ENCODE measurements at places on chromosomes 2 and 18.

- DNase-seq, result no peak
Measured at GRCh38 chr2:73269686-73270465, 14.4 kb downstream of the FBXO41 start.

GRCh38 chr18:66523219-66523991 is 80.5 kb downstream of the CDH19 start:
- DNase-seq, result no peak

DNA sequence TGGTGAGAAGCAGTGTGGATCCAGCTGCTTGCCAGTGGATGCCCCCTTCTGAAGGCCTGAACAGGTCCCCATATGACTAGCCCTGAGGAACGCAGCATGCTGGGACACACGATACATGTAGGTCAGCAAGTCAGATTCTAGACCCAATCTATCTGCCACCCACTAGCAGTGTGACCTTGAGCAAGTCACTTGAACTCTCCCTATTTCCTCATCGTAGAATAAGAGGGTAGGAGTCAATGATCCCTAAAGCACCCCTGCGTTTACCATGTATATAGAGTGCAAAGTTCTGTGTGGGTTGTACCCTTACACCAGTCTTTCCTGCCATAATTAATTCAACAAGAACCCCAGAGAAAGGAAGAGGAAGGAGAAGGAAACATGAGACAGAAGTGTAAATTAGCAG is 123.7 kb downstream of the GALNT14 start:
- no peak for DNase-seq

DNA sequence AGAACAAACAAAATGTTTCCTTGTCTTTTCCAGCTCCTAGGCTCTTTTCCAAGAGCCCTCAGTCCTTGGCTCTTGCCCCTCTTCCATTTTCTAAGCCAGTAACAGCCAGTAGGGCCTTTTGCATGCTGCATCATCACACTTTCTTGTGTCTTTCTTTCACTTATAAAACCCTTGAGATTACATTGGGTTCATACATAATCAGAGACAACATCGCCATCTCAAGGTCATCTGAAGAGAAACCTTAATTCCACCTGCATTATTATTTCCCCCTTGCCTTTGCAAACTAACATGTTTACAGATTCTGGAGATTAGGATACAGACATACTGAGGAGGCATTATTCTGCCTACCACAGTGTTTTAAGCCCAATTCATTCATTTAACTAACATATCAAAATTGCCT is 697.3 kb downstream of the TRIB2 start:
- no peak for DNase-seq

- DNase-seq, result no peak
Measured at GRCh38 chr2:37912056-37912455, 13.0 kb upstream of the RMDN2 start.

GRCh38 chr2:237405006-237405559 is 8.9 kb downstream of the COL6A3 start:
- DNase-seq, result no peak

DNA sequence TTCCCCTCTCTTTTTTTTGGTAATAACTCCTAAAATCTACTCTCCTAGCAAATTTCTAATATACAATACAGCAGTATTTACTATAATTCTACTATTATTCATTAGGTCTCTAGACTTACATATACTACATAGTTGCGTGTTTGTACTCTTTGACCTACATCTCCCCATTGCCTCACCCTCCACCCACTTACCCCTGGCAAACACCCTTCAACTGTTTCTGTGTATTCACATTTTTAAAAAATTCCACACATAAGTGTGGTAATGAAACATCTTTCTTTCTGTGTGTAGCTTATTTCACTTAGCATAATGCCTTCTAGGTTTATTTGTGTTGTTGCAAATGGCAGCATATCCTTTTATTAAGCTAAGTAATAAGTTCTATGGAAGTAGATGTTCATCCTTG is 336.0 kb downstream of the CCDC85A start:
- no peak for DNase-seq

GRCh38 chr2:86370579-86370978 is 33.2 kb upstream of the REEP1 start:
- no peak for DNase-seq

GRCh38 chr2:48713647-48714046 is 41.9 kb downstream of the LHCGR start:
- no peak for DNase-seq

DNA sequence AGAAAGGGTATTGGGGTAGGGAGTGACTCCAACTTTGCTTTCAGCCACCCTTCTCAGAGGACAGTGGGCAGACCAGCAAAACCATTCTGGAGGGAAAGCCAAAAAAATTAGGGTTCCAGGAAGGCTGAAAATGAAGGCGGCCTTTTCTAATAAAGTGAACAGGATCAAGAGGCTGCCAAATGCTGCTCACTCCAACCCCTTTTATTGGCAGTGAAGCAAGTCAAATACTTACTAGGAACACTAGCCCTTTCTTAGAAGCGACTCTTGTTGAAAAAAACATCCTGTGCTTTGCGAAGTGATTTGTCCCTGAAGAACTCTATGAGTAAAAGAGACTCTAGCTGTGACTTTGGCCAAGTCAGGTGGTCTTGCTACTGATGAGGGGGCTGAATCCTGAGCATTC is 83.6 kb upstream of the CYP1B1 start:
- DNase-seq, result no peak

- no peak for DNase-seq
Measured at GRCh38 chr2:30351949-30352348, 95.1 kb upstream of the LCLAT1 start.

- DNase-seq, result no peak
Measured at GRCh38 chr2:214542866-214543265, 132.0 kb downstream of the VWC2L start.

GRCh38 chr2:134790487-134790886 is 47.9 kb upstream of the ACMSD start:
- DNase-seq, result no peak

DNA sequence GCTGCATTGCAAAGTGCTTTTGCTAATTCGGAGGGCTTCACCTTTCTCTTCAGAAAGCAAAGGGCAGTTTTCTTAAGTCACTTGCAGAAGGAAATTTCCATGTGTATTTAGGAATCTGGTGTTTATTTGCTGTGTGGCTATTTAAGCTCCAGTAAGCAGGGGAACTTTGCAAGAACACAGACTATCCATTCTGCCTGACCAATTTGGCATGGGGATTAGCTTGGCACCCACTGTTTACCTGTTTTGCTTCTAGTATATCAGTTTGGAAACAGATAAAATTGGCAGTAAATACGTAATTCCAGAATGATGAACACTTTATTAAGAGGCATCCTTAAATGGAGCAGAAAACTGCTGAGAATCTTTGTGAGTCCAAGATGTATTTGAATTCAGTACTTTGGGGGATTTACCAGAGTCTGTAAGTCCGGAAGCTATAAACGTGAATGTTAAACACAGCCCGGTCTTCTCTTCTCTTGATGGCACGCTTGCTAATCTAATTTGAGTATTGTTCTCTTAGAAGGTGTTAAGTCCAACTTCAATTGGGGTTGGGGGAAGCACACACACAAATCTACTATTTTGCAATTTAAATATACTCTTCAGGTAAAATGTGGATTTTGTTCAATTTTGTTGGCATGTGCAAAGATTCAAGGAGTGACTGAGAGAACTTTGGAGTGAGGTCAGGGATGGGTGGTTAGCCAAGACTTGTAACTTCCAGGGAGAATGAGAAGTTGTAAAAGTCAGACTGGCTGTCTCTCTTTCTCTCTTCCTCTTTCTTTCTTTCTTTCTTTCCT is 650 bp downstream of the ACKR3 start:
- no peak for DNase-seq

DNA sequence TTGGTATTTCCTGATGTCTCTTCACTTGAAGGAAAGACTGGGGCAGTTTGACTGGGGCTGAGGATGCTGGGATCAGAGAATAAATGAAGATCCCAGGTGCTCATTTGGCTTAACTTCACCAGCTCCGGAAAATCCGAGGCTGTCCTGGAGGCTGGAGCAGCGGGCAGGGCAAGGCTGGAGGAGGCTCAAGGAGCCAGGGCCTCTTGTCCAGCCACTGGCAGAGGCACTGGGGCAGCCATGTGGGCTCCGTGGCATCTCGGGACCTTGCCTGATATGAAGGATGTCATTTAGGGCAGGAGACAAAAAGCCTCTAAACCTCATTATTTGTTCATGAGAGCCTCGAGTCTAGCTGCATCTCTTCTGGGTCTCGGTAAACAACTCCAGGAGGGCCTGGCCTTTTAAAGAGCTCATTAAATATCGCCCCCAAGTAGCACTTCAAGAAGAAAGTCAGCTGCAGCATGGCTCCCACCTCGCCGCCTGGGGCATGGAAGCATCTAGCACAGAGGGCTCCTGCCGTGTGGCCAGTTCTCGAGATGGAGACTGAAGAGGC is 13.5 kb upstream of the GPR55 start:
- DNase-seq, result no peak

DNA sequence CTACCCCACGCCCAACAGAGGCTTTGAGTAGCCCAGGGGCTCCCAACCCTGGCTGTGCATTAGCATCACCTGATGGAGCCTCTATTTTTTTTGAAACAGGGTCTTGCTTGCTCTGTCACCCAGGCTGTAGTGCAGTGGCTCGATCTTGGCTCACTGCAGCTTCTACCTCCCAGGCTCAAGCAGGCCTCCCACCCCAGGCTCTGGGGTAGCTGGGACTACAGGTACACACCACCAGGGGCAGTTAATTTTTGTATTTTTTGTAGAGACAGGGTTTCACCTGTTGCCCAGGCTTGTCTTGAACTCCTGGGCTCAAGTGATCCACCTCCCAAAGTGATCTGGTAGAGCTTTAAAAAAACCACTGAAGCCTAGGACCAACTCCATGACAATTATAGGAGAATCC is 394.8 kb upstream of the ATP5MC3 start:
- DNase-seq, result no peak

GRCh38 chr2:204687776-204688175 is 142.5 kb downstream of the PARD3B start:
- DNase-seq, result no peak

DNA sequence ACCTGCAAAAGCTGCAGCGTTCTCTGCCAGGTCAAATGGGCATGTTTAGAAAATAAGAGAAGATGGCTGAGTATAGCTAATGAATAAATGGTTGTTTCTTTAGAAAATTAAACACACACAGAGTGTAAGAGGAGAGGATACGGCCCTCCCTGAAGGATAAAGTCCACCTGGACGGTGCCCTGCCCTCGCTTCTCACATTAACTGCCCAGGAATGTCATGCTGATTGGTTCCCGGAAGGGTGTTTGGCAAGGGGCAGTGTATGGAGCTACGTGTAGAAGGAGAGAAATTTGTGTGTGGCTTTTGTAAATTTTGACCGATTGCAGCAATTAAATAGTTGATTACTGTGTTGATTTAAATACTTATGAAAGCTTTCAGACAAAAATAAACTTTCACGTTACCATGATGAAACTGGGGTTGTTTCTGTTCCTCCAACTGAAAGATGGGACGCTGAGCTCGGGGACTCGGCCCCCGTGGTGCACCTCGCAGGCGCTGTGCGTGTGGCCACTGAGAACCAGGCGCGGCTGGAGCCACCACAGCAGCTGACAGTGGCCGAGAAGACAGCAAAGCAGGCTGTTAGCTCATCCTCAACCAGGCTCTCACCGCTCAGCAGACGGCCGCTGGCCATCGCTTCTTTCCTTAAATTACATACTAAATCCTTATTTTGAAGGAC is 22.7 kb downstream of the MPPE1 start:
- peak; percentile 13 for DNase-seq

DNA sequence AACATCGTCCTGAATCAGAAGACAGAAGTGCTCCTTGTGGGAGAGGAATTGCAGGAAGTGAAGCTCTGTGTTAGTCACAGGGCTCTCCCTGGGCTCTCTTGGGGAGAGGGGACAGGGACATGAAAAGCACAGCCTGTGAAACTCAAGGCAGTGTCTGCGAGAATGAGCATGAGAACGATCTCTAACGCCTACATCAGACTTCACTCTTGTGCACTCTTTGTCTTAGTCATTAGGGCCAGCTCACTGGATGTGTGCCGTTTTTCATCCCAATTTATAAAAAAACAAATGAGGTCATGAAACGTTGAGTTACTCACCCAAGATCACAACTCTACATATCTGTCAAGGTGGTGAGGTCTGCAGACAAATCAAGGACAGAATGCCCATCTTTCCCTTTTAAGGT is 27.0 kb upstream of the TWIST2 start:
- DNase-seq, result no peak

DNA sequence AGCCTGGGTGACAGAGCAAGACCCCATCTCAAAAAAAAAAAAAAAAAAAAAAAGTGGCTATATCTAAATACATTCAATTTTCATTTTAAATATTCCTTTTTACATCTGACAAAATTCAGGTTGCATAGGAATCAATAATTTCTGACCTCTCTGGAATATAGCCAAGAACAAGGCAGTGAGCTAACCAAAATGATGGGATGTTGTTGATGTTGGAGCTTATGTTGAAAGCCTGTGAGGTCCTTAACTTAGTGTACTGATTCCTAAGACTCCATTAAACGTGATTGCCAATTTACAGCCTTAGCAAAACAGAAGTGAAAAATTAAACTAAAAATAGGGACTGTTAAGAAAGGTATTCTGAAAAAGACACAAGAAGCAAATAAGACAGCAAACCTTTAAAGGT is 109.6 kb downstream of the MEP1B start:
- no peak for DNase-seq

DNA sequence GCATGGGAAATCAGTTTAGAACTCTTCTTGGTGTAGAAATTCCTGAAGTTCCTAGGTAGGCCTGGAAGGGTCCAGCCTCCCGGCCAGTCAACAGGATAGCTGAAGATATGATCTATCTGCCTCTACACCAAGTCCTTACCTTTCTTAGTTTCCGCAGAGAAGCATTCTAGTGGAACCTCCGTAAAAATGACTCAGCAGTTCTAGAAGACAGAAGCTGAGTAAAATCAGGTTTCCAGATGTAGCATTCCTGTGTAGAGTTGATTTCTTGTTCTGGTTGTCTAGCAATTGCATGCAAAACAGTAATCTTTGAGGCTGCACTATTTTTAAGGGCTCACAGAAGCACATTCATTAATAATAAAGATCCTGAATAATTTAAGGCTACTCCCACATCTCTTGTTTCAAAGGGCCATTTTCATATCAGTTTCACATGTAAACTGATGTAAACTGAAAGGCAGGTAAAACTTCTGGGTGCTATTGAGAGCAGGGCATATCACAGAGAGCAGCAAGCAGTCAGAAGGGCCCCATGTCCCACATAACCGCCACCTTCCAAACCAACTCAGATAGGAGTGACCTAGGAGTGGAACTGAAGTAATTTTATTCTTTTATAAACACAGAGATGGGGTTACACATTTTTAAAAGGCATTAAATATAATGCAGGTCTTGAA is 3.2 kb upstream of the DYTN start:
- no peak for DNase-seq

DNA sequence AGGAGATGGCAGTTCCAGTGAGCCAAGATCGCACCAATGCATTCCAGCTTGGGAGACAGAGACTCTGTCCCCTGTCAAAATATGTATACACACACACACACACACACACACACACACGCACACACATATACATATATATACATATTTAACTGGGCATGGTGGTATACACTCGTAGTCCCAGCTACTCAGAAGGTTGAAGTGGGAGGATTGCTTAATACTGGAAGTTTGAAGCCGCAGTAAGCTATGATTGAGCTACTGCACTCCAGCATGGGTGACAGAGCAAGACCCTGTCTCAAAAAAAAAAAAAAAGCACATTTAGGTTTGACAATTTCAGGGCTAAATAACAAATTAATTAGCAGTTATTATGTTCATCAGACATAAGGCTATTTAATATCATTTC is 36.0 kb upstream of the ATIC start:
- DNase-seq, result no peak
